ENCODE measurements at places on chromosomes 2 and 18.

DNA sequence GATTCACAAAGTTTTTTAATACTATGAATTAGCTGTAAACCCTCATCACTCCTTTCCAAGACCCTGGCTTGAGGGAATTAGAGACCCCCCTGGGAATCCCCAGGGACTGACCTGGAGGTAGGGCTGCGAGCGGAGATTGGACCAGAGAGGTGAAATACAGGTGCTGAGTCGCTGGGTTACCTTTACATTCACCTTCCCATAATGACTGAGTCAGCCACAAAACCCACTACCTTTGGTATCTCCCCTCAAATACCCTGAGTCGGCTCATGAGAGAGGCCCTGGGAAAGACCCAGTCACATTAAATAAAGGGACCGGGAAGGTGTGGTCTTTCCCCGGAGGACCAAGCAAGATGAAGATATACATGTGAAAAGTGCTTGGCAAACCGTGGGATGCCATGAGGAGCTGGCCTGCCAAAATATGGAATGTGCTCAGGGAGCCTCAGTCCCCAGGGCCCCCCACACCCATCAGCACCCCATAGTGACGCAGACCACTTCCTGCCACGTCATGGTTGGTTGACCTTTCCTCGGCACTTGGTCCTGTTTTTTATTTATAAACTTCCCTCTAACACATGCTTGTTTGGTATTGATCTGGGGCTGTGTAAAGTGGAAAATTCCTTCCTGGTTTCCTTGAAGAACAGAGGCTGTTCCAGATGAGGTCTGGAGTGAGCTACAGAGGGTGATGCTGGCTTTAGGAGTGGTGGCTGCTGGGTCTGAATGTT lies 51.4 kb downstream of the IL1RL2 start:
- no peak for DNase-seq

- DNase-seq: no peak
Measured at GRCh38 chr2:11630855-11631254, 39.1 kb downstream of the NTSR2 start.

DNA sequence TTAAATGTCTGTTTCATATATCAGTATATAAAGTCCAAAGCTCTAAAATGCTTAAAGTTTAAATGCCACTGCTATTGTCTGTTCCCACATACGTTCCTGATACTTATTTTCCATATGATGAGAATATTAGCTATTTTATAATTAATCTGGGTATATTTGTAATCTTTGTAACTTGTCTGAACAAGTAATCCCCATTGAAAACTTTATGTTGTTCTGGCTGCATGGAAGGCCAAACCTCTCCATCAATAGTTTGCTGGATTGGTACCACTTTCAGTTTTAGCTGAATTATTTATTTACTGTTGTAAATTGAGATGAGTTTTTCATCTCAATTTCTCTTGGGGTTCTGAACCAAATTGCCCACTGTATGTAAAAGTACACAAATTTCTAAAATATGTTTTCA lies 1.5 kb downstream of the MBD5 start:
- DNase-seq: no peak

DNA sequence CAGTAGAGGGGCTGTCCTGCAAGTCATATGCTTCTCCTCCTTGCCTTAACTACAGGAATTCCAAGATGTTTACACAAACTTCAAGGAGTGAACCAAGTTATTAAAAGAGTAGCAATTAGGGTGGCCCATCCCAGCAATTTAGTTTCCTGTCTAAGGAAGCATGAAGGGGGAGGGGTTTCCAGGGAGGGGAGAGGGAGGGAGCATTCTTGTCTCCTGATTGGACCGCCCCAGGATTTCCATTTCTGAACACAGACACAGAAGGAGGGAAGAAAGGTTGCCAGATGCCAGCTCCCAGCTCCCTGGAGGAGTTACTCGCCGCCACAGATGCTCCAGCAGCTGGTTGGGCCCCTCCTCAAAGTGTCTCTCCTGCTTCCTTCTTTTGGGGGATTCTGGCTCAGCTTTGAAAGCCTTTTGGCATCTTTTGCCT lies 107.6 kb downstream of the TRIB2 start:
- no peak for DNase-seq

DNA sequence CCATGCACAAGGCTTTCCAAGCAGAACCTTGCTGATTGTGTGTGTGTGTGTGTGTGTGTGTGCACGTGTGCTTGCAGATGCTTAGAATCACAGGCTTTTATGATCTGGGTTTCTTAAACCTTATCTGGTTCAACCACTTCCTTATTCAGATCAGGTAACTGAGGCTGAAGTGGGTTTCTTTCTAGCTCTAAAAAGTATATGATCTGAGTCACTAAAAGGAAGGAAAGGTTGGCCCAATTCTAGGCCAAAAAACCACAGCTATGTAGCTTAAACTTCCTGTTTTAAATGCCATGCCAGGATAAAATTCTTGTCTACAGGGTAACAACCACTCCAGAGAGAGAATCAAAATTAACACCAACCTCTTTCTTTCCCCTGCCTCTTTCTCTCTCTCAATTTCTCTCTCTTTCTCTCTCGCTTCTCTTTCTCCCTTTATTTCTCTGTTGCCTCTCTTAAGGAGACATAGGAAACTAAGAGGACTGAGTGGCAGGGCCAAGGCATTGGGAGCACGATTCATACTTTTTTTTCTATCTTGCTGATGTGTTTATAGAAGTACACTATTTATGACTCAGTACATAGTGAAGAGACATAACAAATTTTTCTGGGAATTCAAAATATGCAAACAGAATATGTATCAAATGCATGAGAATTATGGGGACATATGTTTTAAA lies 140.3 kb downstream of the TRIB2 start:
- DNase-seq: peak; percentile 85
